Effector memory CD8-positive, alpha-beta T cell (primary cell): ENCODE measurements at places on chromosomes 3 and 15.

DNA sequence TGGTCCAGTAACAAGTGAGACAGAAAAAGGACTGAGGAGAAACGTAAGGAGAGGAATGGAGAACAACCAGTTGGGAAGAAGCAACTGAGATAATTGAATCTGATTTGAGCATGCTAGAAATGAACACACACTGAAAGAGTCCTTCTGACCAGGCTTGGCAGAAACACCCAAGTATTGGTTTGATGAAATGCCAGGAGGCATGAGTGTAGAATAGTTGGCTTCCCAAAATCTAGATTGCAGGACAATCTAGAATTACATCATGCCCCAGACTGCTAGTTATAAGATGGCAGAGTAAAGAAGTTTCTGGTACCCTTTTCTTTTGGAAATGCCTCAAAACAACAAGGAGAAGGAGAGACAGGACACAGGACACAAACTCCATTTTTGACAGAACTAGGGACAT is 189.7 kb upstream of the STT3B start:
- no peak for DNase-seq

GRCh38 chr3:41872157-41872556 is 89.7 kb downstream of the ULK4 start:
- no peak for DNase-seq

GRCh38 chr3:30273304-30274072 is 332.9 kb upstream of the TGFBR2 start:
- DNase-seq = no peak

DNA sequence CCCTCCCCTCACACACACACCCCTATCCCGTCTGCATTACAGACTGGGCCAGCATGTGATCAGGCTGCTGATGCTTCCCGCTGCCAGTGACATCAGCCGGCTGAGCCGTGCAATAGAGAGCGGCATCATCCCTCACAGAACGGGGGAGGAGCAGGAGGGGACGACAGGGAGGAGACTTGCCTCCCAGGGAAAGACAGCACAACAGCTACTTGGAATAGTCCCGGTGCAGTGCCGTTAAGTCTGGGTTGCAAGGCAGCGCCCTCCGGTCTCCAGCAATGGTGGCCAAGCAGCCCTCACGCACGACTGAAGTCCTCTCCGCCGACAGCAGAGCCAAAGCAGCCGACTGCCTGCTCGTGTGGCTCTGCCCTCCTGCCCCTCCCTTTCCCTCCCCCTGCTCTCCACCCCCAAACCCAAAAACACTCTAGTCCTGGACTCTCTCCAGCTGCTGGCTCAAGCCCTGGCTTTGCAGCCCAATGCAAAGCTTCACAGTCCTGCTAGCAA is 31.5 kb upstream of the RPS17 start:
- DNase-seq = no peak

DNA sequence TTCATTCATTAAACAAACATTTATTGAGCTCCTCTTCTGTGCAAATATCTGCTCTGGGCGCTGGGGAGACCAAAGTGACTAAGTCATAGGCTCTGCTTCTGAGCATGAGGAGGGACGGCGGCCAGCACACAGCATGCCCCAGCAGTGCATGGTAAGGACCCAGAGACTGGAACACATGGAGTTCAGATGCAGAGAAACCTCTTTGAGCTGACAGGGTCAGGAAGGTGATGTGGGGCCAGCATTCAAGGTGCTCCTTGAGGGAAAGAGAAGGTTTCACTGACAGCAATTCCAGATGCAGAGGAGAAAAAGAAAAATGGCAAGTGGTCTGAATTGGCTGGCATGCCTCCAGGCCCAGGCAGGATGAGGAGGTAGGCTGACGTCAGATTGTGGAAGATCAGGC is 234.5 kb downstream of the UACA start:
- no peak for DNase-seq

GRCh38 chr3:171255236-171255806 is 204.9 kb downstream of the TNIK start:
- DNase-seq = no peak

GRCh38 chr3:169610888-169611291 is 52.6 kb downstream of the MECOM start:
- no peak for DNase-seq

DNA sequence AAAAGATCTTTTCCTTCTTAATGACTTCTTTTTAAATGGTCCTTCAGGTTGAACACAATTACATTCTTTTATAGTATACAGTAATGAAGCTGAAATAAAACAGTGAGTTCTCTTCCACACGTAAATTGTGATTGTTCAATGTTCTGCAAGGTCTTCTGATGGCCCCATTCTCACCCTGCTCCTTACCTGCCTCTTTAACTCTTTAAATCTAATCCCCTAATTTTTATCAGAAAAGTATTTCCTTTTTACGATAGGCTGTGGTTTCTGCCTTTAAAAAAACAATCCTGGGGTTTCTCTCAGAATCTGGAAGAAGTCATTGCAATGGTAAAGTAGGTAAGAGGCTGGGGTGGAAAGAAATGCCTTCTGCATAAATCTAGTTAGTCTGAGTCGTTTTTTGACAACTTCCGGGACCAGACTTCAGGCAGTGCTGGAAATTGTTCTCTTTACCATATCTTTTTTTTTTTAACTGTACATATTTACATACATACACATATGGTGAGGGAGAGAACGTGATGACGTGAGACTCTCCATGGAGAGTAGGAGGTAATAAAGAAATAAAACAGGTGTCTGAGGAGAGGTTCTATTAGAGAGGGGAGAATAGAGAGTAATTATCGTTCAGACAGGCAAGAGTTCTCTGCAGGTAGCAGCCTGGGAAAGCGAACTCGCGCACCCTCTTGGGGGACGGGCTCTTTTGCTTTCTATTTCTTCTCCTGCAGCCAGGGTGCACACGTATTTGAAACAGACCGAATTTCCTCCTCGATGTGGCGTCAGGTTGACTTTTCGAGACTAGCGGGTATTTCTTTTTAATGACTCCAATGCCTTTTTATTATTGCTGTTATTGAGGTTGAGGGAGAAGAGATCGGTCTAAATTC is at the start of gene SIDT1:
Gene SIDT1 (plus strand): TSS at position 730 of the 872 bp plus-strand sequence. CDS start 467 bp downstream, outside the sequence.
- DNase-seq = peak; percentile 64

- DNase-seq = no peak
Observed at GRCh38 chr15:77528968-77529319, 103.8 kb downstream of the LINGO1 start.

DNA sequence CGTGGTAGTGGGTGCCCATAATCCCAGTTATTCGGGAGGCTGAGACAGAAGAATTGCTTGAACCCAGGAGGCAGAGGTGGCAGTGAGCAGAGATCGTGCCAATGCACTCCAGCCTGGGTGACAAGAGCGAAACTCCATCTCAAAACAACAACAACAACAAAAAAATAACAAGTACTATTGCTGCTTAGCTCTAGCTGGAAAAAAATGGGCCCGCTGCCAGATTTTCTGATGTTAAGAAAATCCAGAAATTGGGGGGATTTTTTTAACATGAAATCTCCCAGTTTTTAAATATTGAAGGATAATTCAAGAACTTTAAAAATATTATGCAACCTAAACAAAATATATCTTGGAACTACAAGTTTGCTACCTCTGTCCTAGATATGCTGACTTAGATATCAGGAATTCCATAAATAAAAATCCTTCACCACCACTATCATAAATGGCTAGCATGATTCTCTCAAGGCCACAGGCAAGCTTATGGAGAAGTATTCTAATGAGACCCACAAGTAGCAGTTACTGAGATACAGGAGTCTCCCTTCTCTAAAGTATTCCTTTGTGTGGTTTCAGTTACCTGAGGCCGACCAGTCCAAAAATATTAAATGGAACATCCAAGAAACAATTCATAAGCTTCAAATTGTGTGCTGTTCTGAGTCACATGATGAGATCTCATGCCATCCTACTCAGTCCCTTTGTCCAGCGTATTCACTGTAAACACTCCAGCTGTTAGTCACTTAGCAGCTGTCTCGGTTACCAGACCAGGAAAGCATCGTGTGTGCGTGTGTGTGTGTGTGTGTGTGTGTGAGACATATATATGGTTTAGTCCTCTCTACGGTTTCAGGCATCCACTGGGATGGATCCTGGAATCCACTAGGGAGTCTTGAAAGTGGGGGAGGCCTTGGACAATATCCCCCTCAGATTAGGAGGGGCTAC is 277.2 kb downstream of the TBL1XR1 start:
- DNase-seq = no peak

GRCh38 chr3:11328196-11328945 is 56.2 kb downstream of the ATG7 start:
- no peak for DNase-seq

DNA sequence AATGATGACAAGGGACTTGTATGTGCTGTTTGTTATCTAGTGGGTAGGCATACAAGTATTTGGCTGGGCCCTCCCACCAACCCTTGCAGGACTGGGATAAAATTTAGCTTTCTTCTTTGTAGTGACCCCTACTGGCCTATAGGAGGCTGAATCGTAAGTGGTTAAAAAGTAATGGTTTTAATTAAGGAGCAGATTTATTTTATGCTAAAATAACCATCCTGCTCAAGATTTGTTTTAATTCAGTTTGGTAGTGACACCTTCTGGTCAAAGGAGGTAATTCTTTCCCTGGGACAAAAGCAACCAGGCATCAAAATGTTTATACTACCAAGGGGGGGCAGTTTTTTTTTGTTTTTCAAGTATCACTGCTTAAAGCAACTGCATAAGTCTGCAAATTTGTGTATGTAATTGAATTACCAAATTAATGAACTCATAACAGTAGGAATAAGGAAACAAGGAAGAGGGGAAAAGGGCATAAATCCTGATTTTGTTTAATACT is 70.7 kb downstream of the TOP2B start:
- no peak for DNase-seq

GRCh38 chr3:104879919-104880318 is 486.8 kb upstream of the ALCAM start:
- DNase-seq = no peak

DNA sequence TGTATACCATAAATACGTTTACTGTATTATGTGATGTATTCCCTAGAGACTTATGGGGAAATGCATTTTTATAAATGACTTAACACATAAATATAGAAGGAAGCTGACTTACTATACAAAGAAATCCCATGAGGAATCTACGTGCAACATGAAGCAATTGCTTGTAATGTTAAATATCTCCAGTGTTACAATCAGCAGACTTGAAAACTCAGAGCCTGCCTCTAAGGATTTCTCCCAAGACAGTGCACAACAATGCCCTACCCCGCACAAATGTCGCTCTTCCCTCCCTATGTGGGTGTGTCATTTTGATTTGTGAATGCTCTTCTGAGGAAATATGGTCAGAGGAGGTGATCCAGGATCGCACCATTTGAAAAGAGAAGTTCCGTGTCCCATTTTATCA is 629.0 kb downstream of the NR2F2 start:
- no peak for DNase-seq

GRCh38 chr15:38699633-38700230 is 135.1 kb upstream of the RASGRP1 start:
- peak; percentile 62 for DNase-seq

DNA sequence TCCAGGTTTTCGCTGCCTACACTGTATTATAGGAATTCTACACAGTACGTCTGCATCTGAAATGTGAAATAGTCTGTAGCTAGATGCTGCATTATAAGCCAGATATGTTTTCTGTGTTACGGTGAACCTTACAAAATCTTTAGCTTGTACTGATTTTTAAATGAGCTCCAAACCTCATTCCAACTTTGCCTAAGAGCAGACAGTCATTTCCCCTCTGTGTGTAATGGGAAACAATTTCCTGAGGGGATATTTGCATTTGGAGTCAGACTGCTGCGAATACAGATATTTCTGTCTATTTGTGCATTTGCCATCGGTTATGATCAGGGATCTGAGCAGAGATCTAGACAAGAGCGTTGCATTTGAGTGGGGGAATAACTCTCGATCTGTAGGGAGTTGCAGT is 37.5 kb downstream of the ARNT2 start:
- no peak for DNase-seq

DNA sequence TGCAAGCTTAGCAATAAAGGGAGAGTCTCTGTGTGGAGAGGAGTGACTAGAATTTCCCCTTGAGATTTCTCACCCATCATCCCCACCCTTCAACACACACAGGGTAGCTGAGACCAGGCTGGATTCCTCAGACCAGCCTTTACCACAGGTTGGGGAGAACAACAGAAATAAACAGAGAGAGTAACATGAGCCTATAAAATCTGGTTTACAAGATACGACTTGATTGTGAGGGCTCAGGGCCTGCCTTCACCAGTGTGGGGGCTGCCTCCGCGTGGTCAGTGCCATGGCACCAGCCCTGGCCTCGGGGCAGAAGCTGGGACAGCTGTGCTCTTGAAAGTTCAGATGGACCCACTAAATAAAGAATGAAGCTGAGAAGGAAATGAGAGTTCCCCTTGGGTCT is 14.6 kb upstream of the MAGEF1 start:
- DNase-seq = no peak

GRCh38 chr3:110808630-110809029 is 263.0 kb upstream of the NECTIN3 start:
- DNase-seq = no peak

GRCh38 chr15:99432271-99433025 is 133.3 kb upstream of the MEF2A start:
- no peak for DNase-seq

DNA sequence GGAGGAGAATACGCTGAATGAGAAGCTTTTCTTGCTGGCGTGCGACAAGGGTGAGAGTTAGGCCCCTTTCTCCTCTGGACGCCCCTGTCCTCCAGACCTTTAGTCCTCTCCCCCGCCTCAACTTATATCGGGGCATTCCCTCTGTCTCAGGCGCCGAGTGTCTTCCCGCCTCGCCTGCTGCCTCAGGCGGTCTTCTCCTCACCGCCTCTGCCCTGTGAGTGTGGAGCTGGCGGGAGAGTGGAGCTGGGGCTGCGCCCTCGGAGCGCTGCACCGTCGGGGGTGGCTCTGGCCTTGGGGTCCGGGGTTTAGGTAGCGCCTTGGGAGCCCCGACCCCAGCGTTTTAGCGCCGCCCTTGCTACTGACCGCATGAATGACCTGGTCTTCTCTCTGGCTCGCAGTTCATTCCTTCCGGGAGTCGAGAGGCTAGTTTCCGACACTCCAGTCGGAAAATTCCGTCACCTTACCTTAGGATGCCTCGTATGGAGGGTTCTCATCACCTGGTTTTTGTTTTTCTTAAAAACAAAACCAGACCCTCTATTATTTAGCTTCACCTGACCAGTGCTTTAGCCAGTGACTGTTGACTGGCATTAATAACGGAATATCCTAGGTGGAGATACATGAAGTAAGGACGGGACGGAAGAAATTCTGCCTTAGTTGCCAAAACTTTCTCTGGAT is 985 bp downstream of the TRPC1 start:
- peak; percentile 1 for DNase-seq

GRCh38 chr3:22981861-22982260 is 221.3 kb upstream of the UBE2E2 start:
- no peak for DNase-seq

GRCh38 chr15:85407421-85408269 is 27.2 kb downstream of the AKAP13 start:
- no peak for DNase-seq

DNA sequence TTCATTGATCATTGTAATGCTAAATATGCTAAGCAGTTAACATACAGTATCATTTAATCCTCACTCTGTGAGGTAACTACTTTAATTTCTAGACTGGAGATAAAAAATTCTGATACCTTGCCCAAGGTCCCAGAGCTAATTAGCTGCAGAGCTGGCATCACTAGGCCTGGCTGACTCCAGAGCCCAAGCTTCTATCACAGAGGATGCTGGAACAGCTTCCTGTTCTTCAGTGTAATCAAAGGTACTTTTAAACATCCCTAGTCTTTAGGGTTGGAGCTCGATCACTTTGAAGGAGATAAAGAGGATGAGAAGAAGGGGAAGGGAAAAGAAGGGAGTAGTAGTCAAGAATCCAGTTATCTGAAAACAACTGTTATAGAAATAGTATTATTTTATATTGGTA is 37.1 kb upstream of the BOC start:
- DNase-seq = no peak
